Spleen (tissue), 13 donors: ENCODE measurements at places on chromosomes 6 and 20.

DNA sequence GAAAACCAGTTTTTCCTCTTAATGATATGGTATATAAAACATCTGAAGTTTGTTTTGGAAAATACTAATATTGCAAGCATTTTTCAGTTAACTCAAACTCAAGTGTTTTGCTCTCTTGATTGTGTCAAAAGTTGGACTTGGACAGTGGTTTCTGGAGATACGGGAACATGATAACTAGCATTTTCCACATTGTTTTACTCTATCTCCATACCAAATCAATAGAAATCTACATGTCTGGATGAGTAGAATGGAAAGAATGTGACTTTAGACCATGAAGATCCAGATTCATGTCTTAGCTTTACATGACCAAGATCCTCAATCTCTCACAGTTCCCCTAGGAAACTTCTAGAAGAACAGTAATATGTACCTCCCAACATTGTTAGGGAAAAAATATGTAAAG lies 22.2 kb upstream of the FBXO30 start:
- no peak for DNase-seq

- DNase-seq, result no peak
Observed at GRCh38 chr6:158552055-158552795, 7.7 kb upstream of the TMEM181 start.

DNA sequence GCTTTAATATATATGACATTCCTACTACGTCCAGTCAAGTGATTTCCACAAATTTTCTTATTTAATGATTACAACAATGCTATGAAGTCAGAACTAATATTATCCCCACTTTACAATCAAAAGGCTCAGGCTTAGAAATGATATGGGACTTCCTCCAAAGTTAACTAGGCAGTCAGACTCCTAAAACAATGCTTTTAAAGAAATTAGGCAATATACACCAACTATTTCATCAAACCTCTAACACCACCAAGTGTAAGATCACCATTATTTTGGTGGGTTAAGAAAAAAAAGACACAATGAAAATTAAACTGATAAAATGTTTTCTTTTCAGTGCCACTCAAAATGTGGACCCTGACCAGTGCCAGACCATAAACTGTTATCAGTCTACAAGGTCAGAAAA lies 256.1 kb upstream of the RUNX2 start:
- no peak for DNase-seq

- DNase-seq, result no peak
Observed at GRCh38 chr6:24996269-24996836, 60.6 kb upstream of the RIPOR2 start.

GRCh38 chr6:17966451-17966850 lies 21.0 kb downstream of the KIF13A start:
- DNase-seq, result no peak

DNA sequence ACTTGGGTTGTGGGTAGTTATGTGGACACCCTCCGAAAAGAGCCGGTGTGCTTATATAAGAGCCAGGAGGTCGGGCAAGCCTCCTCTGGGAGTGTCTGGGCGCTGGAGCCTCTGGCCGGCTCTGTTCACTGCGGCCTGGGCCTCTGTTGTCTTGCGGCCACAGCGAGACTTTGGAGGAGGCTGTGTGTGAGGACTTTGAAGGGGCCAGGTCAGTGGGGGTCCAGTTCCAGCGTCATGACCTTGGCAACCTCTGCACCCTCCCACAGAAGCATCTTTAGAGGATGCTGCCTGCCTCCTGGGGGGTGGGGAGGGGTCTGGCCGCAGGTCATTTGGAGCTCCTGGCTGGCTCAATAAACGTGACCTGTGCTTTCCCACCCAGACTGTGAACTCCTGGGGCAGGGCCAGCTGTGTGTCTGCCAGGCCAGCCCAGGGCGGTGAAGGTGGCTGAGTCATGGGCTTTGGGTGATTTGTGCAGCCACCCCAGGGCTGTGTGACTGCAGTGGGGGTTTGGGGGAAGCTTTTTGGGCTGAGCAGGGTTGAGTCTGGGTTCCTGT lies 1.2 kb downstream of the TCEA2 start:
- DNase-seq, result no peak

DNA sequence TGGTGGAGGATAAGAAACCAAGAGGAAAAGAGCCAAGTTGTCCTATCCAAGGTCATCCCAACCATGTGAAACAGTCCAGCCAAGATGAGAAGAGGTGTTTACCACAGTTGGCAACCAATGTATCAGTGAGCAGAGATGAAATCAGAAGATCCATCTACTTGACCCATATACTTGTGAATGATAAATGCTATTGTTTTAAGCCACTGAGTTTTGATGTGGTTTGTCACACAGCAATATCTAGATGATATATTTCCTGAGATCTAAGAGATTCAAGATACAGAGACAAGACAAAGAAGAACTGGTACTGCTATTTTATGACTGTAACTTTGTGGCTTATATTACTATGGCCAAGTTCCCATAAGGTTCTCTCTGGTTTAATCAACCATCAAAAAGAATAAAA lies 721.2 kb downstream of the MAFB start:
- no peak for DNase-seq

DNA sequence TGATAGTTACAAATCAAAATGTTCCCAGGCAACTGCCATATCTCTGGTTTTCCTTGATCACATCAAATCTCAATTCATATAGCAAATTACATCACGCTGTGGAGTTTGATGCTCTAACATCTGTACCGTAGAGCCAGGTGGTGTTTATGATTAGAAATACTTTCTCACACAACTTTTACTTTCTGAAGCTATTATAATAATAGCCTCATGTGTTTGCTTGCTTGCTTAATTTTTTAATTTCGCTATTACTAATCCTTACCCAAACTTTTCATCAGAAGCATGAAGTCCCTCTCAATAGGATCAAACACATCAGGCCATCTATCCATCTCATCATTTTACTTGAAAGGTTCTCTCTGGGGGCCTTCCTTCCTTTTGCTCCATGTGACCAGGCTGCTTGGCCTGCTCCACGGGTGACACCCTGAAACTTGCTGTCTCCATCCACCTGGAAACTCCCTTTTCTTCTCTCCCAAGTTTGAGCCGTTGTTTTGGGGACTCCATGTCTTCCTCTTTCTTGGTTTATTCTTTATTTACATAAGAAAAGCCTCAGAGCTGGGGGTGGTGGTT lies 75.4 kb downstream of the ADAT2 start:
- no peak for DNase-seq

- no peak for DNase-seq
Observed at GRCh38 chr20:11008444-11009033, 334.7 kb upstream of the JAG1 start.

DNA sequence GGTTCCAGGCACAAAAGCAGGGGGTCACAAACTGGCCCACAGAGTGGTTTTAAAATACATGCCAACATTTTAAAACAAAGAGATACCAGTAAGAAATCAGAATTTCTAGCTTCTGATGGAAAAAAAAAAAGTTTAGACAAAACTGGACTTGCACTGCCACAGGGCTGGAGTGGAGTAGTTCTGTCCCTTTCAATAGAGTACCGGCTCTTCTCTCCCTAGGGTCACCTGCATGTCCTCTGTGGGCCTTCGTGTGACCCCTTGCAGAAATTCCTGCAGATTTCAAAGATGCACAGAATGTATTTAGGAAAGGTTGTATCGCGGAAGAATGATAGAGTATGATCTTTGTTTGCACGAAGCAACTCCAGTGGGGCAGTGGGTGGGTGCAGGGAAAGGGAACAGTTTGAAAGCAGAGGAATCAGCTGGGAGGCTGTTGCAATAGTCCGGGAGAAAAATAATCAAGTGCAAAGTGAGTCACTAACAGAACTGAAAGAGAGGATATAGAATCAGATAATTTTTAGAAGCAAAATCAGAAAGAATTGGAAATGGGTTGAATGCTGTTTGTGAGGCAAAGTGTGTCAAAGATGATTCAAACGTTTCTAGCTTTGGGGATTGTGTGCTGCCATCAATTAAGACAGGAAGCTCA lies 97.3 kb upstream of the STXBP5 start:
- no peak for DNase-seq

- peak; percentile 15 for DNase-seq
Observed at GRCh38 chr20:35563834-35564233, 22.0 kb downstream of the ERGIC3 start.

- no peak for DNase-seq
Observed at GRCh38 chr6:28867086-28867409, 56.7 kb downstream of the TRIM27 start.
